ENCODE measurements at places on chromosomes 7 and 10.

DNA sequence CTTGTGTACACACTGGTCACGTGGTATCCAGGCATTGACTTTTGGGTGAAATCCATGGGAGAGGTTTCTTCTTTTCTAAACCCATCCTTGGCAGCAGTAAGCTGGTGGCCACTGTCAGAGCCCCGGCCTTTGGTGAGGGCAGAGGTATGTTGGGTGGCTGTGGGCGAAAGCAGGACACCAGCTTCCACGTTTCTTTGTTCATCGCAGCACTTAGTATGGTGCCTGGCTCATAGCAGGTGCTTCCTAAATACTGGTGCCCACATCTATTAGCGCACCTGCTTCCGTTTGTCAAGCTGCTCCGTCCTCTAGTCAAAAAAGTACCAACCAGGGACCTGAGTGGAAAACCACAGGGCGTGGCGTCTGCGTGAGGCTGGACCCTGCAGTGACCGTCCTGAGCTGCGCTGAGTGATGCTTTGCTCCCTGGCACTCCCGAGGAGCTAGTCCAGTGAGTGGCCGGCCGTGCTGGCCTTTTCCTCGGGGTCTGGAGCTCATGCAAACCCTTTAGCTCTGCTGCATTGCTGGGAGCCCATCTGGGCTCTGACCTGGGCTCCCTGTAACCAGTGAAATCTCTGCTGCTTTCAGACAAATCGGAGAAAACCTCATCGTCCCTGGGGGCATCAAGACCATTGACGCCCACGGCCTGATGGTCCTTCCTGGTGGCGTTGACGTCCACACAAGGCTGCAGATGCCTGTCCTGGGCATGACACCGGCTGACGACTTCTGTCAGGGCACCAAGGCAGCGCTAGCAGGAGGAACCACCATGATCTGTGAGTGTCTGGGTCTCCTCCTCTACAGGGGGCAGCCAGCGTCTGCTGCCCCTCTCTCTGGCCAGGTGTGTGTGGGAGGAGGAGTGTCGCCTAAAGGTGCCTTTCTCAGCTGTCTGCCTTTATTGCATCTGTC lies 5.6 kb downstream of the DPYSL4 start:
- no peak for DNase-seq

DNA sequence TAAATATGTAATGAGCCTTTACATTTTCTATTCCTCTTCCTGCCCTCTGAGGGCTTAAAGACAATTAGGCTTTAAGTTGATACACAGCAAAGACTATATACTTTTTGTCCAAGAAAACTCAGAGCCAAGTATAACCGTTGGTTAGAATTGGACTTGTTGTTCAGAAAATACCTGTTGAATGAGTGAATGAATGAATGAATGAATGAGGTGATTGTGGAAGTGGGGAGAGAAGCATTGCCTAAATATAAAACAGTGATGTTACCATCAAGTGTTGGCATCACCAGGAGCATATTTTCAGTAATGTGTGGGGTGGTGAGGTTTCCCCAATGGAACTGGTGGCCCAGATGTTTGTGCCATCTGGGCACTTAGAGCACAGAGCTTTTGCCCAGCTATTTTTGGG lies 106.9 kb downstream of the AOAH start:
- DNase-seq: no peak

DNA sequence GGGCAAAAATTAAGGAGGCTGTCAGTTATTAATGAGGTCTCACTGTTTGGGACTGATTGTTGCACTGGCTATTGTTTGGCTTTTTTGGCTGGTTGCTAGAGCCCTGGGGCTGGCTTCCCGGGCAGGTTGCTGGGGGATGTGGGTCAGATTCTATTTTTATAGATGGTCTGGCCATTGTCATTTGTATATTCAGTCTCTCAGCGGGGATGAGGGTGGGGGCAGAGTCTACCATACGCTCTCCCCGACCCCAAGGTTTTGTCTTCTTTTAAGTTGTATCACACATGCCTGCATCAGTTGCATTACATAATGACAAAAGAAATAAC lies 84.3 kb upstream of the GRB10 start:
- no peak for DNase-seq

DNA sequence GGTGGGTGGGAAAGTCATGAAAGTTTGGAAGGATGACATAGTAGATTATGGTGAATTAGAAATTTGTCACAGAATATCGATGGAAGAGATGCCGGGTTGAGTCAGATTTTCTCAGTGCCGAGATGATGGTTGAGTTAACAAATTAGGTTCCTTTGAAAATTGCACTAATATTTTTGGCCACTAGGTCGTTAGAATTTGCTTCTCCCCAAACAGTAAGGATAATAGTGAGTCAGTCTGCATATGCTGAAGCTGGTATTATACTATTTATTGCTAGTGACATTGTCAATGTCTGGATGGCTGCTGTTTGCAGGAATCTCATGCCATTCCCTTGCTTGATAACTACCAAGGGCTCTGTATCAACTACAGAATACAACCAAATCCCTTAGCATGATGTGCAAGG lies 37.7 kb upstream of the MINDY3 start:
- no peak for DNase-seq

- DNase-seq: no peak
These were observed 8.0 kb downstream of the SAR1A start for GRCh38 chr10:70162151-70162891.
